ENCODE measurements at places on chromosomes 3 and 15. TPM values are rescaled to one million over a fixed set of nuclear protein-coding genes. Genes with fewer than 3 reads are reported as not detected.

CD96 gene
- total RNA-seq = 6.2 TPM

ARGFX gene
- not detected for total RNA-seq

TUBGCP4 gene
- 21.1 TPM for total RNA-seq

LOXL1 gene
- 10.8 TPM for total RNA-seq

SERPINI2 gene
- not detected for total RNA-seq

ARID3B gene
- 6.0 TPM for total RNA-seq

LSMEM2 gene
- not detected for total RNA-seq

DNA sequence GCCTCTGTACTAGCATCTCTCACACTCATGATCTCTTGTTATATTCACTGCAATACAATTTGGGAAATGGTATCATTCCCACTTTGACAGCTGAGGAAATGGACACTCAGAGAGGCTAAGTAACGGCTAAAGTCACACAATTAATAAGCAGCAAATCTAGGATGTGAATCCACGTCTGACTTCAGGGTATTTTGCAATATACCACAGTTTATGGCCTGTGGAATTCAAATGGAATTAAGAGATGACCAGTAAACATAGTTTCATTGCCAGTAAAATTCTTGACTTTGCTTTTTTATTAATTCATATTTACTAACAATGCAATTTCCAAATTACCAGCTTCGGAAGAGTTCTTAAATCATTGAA lies 61.1 kb downstream of the CCNL1 start:
- DNase-seq = no peak

DNA sequence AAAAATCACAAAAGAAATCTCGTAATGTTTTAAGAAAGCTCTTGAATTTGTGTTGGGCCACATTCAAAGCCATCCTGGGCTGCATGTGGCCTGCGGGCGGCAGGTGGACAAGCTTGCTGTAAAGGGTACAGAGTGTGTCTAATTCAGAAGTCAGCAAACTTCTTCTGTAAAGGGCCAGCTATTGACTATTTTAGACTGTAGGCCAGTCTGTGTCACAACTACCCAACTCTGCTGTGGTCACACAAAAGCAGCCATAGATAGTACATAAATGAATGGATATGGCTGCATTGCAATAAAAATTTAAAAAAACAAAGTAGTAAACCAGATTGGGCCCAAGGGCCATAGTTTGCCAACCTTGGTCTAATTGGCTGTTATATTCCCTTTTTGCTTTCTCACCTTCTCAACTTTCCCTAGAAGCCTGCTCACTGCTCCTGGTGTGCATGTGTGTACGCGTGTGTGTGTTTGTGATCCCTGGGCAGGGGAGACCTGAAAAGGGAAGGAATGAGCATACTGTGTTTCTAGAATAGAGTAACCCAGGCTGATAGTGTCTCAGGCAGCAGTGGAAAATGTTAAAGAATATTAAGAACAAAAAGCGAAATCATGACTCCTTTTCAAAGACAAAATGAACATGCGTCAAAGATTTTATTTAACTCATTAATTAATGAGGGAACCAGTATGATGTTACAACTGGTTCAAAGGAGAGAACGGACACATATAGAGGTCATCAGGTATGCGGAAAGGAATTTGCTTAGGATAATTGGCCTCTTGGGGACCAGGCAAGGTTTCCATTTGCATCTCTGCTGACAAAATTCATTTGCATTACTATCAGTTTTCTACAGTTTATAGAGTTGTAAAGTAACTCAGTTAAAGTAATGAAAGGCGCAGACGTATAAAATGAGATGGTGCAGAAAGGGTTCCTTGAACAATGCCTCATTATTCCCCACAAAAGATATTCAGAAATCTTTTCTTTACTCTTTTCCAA lies 248.0 kb downstream of the THSD4 start:
- no peak for DNase-seq

GRCh38 chr3:159069091-159069490 lies 267.2 kb downstream of the MFSD1 start:
- DNase-seq = no peak

DNA sequence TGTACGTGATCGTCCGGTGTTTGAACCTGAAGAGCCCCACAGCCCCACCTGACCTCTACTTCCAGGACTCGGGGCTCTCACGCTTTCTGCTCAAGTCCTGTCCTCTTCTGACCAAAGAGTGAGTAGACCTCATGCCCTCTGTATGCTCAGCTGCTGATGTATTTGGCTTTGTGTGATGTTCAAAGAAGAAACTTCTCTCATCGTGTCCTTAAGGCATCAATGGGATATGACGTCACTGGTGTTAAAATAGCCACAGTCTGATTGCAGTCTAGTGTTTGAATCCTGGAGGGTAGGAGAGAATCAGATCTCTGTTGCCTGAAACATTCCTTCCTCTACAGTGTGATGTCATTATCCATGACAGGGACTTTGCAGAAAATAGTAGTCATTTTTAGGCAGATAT lies 28.1 kb downstream of the ABHD2 start:
- DNase-seq = no peak

GRCh38 chr3:121793078-121793477 lies 41.8 kb downstream of the IQCB1 start:
- no peak for DNase-seq

GRCh38 chr15:51267703-51268083 lies 70.7 kb downstream of the CYP19A1 start:
- no peak for DNase-seq

GRCh38 chr15:60916032-60916678 lies 312.9 kb downstream of the RORA start:
- no peak for DNase-seq

DNA sequence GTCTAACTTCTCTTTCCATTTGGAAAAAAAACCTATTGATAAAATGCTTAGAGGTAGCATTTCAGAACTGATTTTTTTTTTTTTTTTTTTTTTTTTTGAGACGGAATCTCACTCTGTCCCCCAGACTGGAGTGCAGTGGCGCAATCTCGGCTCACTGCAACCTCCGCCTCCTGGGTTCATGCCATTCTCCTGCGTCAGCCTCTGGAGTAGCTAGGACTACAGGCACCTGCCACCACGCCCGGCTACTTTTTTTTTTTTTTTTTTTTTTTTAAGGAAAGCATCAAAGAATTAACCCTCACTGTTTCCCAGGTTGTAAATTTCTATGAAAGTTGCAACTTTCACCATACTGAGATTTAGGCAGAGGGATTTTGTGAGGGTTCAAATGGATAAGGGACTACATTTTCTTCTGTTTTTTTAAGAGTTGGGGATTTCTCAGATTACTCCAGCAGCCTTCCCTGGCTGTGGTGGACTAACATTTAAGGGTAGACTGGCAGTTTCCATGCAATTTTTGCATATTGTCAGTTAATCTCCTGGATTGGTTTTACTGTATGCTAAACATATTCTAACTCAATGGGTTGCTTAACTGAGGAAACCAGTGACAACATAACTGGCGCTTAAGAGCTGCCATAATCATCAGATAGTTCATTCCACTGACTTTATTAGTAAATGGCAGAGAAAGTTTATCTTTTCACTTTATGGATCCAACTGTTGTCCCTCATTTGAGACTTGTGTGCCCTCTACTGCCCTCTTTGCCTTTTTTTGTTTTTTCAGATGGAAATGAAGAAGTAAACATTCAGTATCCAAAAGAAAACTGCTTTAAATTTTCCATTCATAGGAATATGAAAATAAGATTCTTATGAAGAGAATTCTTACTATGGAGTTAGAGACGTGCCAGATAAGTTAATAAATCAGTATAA lies 93.7 kb downstream of the NPTN start:
- no peak for DNase-seq

DNA sequence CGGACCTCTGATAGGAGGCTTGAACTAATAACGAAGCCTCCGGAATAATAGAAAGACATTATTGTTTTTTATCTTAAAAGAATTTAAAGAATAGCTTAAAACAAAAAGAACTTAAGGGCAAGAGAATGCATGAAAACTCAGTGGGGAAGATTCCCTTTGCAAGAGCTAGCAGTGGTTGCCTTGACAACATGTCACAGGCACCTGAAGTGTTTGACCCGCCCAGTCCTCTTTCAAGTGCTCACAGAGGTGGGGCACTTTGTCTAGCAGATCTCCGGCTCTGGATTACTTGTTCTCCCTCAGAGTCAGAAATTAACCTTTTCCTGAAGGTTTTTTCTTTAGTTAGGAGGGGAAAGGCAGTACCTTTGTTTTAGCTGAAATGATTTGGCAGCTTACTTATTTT lies 37.8 kb downstream of the LARS2 start:
- DNase-seq = no peak

- no peak for DNase-seq
Measured at GRCh38 chr15:87704276-87704675, 552.3 kb downstream of the NTRK3 start.

DNA sequence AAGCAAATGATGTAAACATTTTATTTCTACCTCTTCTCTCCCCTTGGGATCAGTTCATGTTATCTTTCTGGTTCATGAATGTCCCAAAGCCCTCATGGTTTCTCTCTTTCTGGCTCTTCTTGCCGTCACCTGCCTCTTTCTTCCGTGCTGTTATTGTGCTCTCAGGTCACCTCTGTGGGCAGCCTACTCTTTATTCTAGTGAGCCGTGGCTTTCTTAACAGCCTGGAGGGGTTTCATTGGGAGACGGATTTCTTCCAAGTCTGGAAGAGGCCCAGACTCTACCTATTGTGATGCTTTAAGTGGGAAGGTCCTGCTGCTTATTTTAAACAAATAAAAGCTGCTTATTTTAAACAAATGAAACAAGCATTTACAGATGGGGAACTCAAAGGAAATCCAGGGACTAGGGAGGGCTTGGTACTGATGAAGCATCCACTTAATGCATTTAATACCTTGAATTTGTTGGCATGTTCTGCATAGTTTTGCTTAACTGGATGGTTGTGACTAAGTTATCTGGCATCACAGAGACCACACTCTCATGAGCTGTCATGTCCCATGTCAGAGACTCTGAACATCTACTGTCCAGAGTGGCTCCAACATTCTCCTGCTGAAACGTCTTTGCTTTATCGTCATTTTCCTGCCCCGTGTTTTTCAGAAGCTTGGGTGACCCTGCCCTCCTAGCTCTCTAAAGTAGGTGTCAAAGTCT lies 443.3 kb downstream of the GABRG3 start:
- no peak for DNase-seq

DNA sequence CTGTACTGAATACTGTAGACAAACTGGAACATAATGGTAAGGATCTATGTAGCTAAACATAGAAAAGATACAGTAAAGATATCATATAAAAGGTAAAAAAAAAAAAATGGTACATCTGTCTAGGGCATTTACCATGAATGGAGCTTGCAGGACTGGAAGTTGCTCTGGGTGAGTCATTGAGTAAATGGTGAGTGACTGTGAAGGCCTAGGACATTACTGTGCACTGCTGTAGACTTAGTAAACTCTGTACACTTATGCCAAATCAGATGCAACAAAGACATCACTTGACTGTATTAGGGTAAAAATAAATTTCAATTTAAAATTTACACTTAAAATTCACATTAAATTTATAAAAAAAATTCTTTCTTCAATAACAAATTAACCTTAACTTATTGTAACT lies 281.3 kb upstream of the LMCD1 start:
- no peak for DNase-seq

DNA sequence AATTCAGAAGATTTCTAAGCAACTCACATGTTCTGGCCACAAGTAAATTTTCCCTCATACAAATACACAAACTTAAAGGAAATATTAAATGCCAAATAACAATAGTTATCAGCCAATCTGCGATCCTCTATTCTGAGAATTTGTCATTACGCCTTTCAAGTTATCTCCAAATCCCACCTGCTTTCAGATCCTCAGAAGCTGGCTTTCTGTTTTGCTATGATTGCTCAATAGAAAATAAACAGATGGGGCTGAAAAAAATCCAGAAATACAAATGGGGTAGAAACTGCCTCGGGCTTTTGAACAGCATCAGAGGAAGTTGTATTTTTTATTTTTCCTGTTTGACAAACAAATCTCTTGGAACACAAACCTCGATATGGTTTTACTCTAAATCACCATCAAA lies 74.0 kb upstream of the CNTN4 start:
- DNase-seq = no peak

DNA sequence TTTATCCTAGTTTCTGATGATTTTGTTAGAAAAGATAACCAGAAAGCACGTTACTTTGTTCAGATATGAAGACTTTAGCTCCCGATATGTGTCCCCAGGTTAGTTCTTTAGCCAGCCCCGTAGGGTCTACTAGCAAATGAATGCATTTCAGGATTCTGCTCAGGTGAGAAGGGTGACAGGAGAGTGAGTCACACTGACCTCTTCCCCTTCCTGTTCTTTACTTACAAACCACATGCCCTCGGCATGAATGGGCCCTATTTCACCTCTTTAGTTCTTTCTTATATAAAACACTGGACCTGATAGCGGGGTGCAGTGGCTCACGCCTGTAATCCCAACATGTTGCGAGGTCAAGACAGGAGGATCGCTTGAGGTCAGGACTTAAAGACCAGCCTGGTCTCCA lies 98.4 kb downstream of the SLC49A4 start:
- no peak for DNase-seq

DNA sequence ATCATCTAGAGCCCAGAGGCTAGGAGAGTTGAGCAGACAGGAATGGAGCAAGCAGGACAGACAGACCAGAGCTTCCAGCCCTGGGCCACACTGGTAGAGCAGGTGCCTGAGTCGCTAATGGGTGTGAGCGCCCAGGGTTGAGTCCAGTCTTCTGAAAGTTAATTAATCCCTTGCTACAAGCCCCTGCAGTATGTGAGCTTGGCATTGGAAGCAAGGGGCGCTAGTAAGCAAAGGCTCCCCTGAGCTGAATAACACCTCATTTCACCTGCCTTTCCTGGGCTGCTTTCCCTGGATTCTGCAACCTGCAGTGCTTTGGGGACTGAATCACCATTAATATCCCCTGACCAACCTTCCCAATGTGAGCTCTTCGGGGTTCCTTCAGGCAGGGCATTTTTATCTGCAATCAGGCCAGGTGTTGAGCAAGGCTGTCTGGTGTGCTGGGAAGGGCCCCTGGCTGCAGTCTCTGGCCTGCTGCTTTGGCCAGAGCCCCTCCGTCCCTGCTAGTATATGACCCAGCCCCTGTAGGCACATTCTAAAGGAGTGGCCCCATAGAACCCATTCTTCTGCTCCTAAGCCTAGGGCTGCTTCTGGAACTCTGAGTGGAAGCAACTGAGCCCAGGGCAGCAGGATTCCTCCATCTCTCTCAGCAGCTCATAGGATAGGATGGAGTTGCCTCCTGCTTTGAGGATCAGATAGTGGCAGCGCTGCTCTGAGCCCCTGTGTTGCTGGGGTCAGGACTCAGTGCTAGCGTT lies 45.1 kb upstream of the EPHB1 start:
- DNase-seq = no peak

DNA sequence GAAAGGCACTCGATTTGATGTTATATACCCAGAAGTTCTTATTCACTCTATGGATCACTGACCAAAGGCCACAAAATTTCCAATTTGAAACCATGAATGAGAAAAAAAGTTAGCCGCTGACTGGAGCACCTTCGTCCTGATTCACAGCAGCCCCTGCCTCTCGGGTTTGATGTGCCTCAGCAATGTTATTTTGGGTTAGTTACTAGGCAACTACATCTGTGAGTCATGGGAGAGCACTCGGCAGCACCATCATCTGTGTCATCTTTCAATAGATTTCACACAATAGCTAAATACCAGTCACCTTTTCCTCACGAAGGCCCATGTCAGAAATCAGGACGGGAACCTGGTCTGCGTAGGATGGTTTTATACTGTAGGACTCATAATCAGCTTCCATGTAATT lies 269.2 kb downstream of the ZBBX start:
- no peak for DNase-seq

- DNase-seq = peak; percentile 41
Measured at GRCh38 chr15:96232335-96232734, 98.2 kb upstream of the NR2F2 start.
